ENCODE measurements at places on chromosomes 3 and 15.

- no peak for DNase-seq
Measured at GRCh38 chr3:171172070-171172469, 145.6 kb upstream of the SLC2A2 start.

DNA sequence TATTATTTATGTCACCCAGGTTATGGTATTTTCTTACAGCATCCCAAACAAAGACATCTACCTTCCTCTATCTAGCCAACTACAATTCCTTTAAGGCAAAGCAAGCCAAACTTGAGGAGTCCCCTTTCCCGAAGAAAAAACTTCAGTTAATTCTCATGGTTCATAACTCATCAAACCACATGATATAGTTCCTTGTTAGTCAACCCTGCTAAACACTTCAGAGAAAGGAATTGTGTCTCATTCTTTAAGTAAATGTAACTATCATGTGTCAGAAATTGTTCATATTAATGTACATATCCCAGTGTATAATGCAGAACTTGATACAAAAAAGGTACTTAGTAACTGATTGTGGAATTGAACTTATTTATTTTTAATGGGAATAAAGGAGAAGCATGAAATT lies 44.4 kb downstream of the ST3GAL6 start:
- no peak for DNase-seq

GRCh38 chr3:25476639-25477038 lies 48.6 kb downstream of the RARB start:
- no peak for DNase-seq

GRCh38 chr3:66076861-66077470 lies 38.2 kb upstream of the MAGI1 start:
- no peak for DNase-seq

GRCh38 chr3:109442531-109442930 lies 105.2 kb upstream of the DPPA4 start:
- no peak for DNase-seq

Measured in T follicular helper cell (primary cell).